Lower lobe of right lung (tissue), 2 donors: ENCODE measurements at places on chromosomes 12 and 14. TPM values are rescaled to one million over a fixed set of nuclear protein-coding genes. Genes with fewer than 3 reads are reported as not detected.

DNA sequence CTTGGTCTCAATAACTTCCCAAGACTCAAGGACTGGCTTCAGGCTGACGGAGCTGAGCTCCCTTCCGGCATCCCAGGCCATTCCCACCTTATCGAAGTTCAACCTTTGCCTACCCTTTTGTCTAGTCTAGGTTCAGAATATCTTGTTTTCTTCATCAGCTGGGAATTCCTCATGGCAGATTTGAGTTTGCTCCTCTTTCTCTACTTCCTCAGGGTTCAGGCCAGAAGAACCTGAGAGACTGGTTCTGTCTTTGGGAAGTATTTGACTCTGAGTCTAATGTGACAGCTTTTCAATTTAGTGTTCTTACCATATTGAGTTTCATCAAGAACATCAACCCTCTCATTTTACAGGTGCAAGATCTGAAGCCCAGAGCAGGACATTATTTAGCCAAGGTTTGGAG is 2.1 kb downstream of the BIN2 start:
- peak overlapping the region; percentile 89 for H3K27ac ChIP-seq
- H3K4me3 ChIP-seq = peak overlapping the region; percentile 54
- H3K4me1 ChIP-seq = peaks cover 62% of the 10 kb centered on the region
- H3K27me3 ChIP-seq = no peaks in the 10 kb centered on the region

DNA sequence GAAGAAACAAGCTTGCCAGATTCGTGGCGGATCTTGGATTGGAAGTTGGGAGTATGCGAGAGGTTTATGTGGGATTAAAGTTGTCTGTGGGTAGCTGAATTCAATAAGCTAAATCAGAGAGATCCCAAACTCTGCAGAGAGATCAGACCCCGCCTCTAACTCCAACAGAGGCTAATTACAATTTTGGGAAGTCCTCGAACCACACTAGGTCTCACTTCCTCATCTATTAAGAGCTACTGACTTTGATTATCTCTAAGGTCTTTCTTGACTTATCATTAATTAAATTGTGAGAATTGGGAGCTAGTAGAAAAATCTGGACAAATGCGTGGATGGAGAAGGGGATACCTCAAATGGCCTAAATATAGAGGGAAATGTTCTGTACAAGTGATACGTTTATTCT is 9.1 kb downstream of the NTF3 start:
- H3K27ac ChIP-seq = no peak overlapping the region
- no peaks in the 10 kb centered on the region for H3K36me3 ChIP-seq
- H3K4me3 ChIP-seq = no peak overlapping the region
- H3K27me3 ChIP-seq = peaks cover 14% of the 10 kb centered on the region

- H3K36me3 ChIP-seq = no peaks in the 10 kb centered on the region
- H3K4me1 ChIP-seq = no peaks in the 10 kb centered on the region
- H3K27ac ChIP-seq = no peak overlapping the region
- H3K27me3 ChIP-seq = no peaks in the 10 kb centered on the region
- no peak for DNase-seq
- no peak overlapping the region for H3K4me3 ChIP-seq
These were observed 49.1 kb downstream of the FBXO33 start for GRCh38 chr14:39383026-39383660.

DNA sequence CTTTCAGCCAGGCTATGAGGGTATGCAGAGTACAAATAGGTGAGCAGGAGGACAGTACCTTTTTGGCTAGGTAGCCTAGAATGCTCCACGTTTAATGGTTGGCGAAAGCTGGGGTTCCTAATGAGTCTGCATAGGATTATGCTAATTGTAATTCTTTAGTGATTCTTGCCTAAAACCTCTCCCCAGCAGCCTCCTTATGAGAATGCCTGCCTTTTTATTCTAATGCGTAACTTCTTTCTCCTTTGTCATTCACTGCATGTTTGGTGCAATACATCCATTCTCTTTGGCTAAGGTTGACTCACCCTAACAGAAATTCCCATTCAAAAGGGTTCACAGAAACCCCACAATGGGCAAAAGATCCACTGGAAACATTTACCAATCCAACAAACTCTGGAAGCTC is 752.2 kb downstream of the FSCB start:
- H3K36me3 ChIP-seq = no peaks in the 10 kb centered on the region
- DNase-seq = no peak
- H3K27ac ChIP-seq = no peak overlapping the region
- no peaks in the 10 kb centered on the region for H3K27me3 ChIP-seq
- no peaks in the 10 kb centered on the region for H3K4me1 ChIP-seq

- no peaks in the 10 kb centered on the region for H3K27me3 ChIP-seq
- no peak overlapping the region for H3K4me3 ChIP-seq
- H3K36me3 ChIP-seq = no peaks in the 10 kb centered on the region
- DNase-seq = no peak
These were observed 45.6 kb downstream of the DNAH10 start for GRCh38 chr12:123807670-123808069.

GRCh38 chr14:104735830-104736642 is 12.0 kb downstream of the ADSS1 start:
- peaks cover 35% of the 10 kb centered on the region for H3K4me1 ChIP-seq
- no peaks in the 10 kb centered on the region for H3K36me3 ChIP-seq
- peak; percentile 89 for DNase-seq
- no peaks in the 10 kb centered on the region for H3K27me3 ChIP-seq

DNA sequence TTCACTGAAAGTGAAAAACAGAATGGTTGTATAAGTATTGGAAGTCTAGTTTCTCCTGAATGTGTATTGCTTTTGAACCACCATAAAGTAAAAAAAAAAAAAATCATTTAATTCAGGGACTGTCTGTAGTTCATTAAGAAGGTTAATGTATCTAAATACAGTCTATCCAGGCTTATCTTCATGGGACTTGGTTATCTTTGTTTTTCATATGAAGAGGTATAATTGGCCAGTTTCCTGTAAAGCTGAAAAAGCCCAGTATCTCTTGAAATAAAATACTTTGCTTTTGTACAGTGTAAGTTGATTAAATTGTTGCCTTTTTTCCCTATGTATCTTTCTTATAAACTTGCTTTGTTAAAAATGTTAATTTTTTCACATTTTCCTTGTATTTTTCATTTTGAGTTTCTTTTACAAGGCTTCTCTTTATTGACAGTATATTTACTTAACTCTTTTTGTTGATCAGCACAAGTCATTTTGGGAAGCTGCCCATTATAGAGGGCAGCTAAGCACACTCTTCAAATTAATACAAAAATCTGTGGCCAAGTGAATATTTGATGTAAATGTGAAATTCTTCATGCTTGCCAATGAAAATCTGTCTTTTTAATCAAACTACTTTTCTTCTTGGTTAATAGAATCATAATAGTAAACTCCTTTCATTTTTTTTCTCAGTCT is 156.0 kb downstream of the TMTC3 start:
- H3K36me3 ChIP-seq = no peaks in the 10 kb centered on the region
- no peak for DNase-seq

DNA sequence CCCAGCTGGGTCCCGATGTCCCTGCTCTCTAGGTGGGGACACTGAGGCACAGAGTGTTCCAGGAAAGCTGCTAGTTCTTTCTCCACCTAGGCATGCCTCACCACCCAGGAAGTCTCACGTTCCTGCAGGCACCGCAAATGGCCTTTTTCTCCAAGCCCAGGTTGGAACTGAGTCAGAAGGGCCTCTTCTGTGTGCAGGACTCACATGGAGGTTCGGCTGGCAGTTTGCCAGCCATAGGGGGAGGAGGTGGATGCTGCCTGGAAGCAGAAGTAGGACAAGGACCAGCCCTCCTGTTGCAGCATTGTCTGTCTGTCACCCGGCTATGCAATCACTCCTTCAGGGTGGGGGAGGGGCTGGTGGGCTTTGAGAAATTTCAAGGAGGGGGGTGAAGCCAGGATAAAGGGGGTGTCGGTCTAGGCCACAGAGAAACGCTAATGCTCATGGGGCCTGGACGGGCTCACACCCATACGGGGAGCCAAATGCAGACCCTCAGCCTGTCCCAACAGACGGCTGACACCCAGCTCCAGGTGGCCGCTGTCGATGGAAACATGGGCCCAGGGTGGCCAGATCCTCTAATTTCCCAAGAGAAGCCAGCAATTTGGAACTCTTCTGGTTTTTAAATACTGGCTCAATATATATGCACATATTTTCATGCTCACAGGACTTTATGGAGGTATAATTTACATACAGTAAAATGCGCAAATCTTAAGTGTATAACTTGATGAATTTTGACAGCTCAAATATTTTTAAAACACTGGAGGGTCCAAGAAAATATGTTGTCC is 120.5 kb downstream of the PHETA1 start:
- DNase-seq = peak; percentile 72
- no peak overlapping the region for H3K4me3 ChIP-seq
- H3K36me3 ChIP-seq = no peaks in the 10 kb centered on the region
- no peak overlapping the region for H3K27ac ChIP-seq
- no peaks in the 10 kb centered on the region for H3K27me3 ChIP-seq

GRCh38 chr12:9636150-9636850 is 28.6 kb upstream of the KLRB1 start:
- H3K4me3 ChIP-seq = no peak overlapping the region
- H3K27me3 ChIP-seq = no peaks in the 10 kb centered on the region
- H3K27ac ChIP-seq = no peak overlapping the region
- H3K4me1 ChIP-seq = peaks cover 19% of the 10 kb centered on the region

- no peak overlapping the region for H3K27ac ChIP-seq
- H3K36me3 ChIP-seq = peaks cover 8% of the 10 kb centered on the region
- H3K27me3 ChIP-seq = no peaks in the 10 kb centered on the region
- peaks cover 15% of the 10 kb centered on the region for H3K4me1 ChIP-seq
These were observed 9.2 kb downstream of the CD69 start for GRCh38 chr12:9751204-9752144.

GRCh38 chr12:88993651-88994050 is 358.6 kb downstream of the DUSP6 start:
- no peak overlapping the region for H3K27ac ChIP-seq
- no peak overlapping the region for H3K4me3 ChIP-seq
- H3K27me3 ChIP-seq = no peaks in the 10 kb centered on the region

DNA sequence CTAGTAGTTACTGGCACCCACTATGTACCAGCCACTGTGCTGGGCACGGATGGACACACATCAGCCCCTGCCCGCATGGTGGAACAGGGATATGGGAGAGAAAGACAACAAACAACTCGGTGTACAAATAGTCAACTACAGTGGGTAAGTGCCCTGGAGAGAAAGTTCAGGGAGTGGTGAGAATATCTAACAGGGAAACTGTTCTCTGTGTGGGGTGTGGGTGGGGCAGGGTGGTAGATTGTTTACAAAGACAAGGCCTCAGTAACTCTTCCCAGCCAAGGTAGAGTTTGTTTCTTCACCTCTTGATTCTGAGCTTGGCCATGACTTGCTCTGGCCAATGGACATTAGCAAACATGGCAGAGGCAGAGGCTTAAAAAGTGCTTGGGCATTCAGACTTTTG is 12.9 kb upstream of the CLMN start:
- no peak overlapping the region for H3K4me3 ChIP-seq
- H3K36me3 ChIP-seq = no peaks in the 10 kb centered on the region
- no peak overlapping the region for H3K27ac ChIP-seq
- H3K4me1 ChIP-seq = no peaks in the 10 kb centered on the region
- no peak for DNase-seq

DNA sequence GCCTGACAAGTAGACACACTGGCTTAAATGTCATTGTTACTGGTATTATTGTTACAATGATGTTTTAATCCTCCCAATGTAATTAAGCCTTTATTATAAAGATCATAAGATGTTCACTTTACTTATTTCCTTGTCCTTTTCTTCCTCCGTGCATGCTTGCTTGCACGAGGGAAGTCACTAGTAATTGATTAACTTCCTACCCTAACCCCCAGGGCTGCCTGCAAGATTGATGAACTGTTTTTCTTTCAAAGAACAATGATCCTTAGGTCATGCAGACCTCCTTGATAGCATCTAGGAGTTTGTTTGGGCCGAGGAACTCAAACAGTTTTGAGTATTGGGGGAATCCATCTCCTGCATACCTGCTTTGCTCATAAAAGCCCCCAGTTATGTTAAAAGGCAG is 43.0 kb downstream of the GLRX5 start:
- no peak overlapping the region for H3K27ac ChIP-seq
- peaks cover 9% of the 10 kb centered on the region for H3K27me3 ChIP-seq
- DNase-seq = no peak
- no peak overlapping the region for H3K4me3 ChIP-seq
- H3K36me3 ChIP-seq = no peaks in the 10 kb centered on the region

GRCh38 chr14:101929946-101930345 is 34.4 kb upstream of the DYNC1H1 start:
- H3K27me3 ChIP-seq = no peaks in the 10 kb centered on the region
- H3K4me3 ChIP-seq = no peak overlapping the region
- peak; percentile 28 for DNase-seq
- H3K27ac ChIP-seq = no peak overlapping the region

GRCh38 chr12:110585231-110585799 is 2.2 kb upstream of the PPTC7 start:
- no peaks in the 10 kb centered on the region for H3K36me3 ChIP-seq
- no peak for DNase-seq
- no peak overlapping the region for H3K4me3 ChIP-seq
- peaks cover 46% of the 10 kb centered on the region for H3K4me1 ChIP-seq
- peak overlapping the region; percentile 94 for H3K27ac ChIP-seq

DNA sequence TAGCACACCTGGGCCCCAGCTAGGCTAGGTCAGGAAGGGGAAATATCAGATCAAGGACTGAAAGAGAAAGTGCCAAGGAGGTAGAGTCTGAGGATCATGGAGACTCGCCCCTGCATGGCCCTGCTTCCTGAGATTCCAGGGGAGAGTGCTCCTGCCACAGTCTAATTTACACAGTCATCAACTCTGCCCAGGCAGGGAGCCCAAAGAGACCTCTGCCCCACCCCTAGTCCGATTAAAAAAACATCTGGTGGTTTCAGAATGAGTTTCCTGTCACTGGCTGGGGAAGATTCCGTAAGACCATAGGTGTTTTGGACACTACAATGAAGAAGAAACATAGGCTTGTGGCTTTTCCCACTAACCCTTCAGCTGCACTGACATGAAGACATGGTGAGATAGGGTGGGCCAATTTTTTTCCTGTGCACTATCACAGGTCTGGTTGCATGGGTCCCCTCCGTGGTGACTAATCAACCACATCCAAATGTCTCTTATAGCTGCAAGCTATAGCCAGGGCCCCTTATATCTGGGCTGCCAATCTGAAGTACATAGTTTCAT is 31.5 kb upstream of the GZMB start:
- no peaks in the 10 kb centered on the region for H3K27me3 ChIP-seq
- no peaks in the 10 kb centered on the region for H3K36me3 ChIP-seq
- H3K4me3 ChIP-seq = no peak overlapping the region
- peaks cover 12% of the 10 kb centered on the region for H3K4me1 ChIP-seq
- no peak for DNase-seq
- no peak overlapping the region for H3K27ac ChIP-seq

The EML1 gene
- total RNA-seq = 34.5 TPM

The HHIPL1 gene
- 1.6 TPM for total RNA-seq

The HSPB8 gene
- 47.9 TPM for total RNA-seq

The OR8S1 gene
- not detected for total RNA-seq

The NRIP2 gene
- 0.77 TPM for total RNA-seq

The RPL10L gene
- total RNA-seq = not detected

The HOXC10 gene
- total RNA-seq = not detected

The GAPDH gene
- total RNA-seq = 766 TPM

The BCAT1 gene
- 50.6 TPM for total RNA-seq

The BIN2 gene
- 45.4 TPM for total RNA-seq

The HIGD1C gene
- total RNA-seq = not detected

The ZNF664 gene
- 84.2 TPM for total RNA-seq

The MYH6 gene
- 0.62 TPM for total RNA-seq

The ASB2 gene
- 2.4 TPM for total RNA-seq

The ITGA7 gene
- 17.5 TPM for total RNA-seq

The HOXC11 gene
- not detected for total RNA-seq

The C1QL4 gene
- not detected for total RNA-seq

The TMEM121 gene
- 3.0 TPM for total RNA-seq
